ENCODE measurements at places on chromosomes 7 and 10. TPM values are rescaled to one million over a fixed set of nuclear protein-coding genes. Genes with fewer than 3 reads are reported as not detected.

DENND2A gene
- total RNA-seq, result 0.66 TPM

CRYGN gene
- total RNA-seq, result not detected

CASP2 gene
- 15.5 TPM for total RNA-seq

NODAL gene
- total RNA-seq, result not detected

FGFR2 gene
- 0.09 TPM for total RNA-seq

OR2A42 gene
- 0.09 TPM for total RNA-seq

DPYSL4 gene
- 14.7 TPM for total RNA-seq

STEAP1 gene
- 8.5 TPM for total RNA-seq

LGI1 gene
- not detected for total RNA-seq

IGFBP3 gene
- 6.7 TPM for total RNA-seq

MTG1 gene
- 40.2 TPM for total RNA-seq

FBXW4 gene
- 33.6 TPM for total RNA-seq

TM9SF3 gene
- 109 TPM for total RNA-seq

TEX36 gene
- not detected for total RNA-seq

PLEKHS1 gene
- not detected for total RNA-seq

NPFFR1 gene
- not detected for total RNA-seq

STEAP4 gene
- total RNA-seq, result not detected

CDHR3 gene
- total RNA-seq, result 1.7 TPM

ZNF425 gene
- 1.9 TPM for total RNA-seq

C10orf67 gene
- total RNA-seq, result not detected

CTAGE6 gene
- 2.2 TPM for total RNA-seq

GPR158 gene
- total RNA-seq, result under 0.01 TPM

ZC3HAV1L gene
- 8.9 TPM for total RNA-seq

GAD2 gene
- not detected for total RNA-seq

ABCC2 gene
- 1.0 TPM for total RNA-seq

FAM25C gene
- total RNA-seq, result not detected

FMC1 gene
- 9.4 TPM for total RNA-seq

WIPF3 gene
- total RNA-seq, result not detected

LOXL4 gene
- 2.4 TPM for total RNA-seq

All from endothelial cell of coronary artery (primary cell).